Diencephalon (tissue), 1 donor: ENCODE measurements at places on chromosomes 1 and 21. TPM values are rescaled to one million over a fixed set of nuclear protein-coding genes. Genes with fewer than 3 reads are reported as not detected.

Gene TMEM53
- total RNA-seq: 8.5 TPM

Gene CLDN17
- not detected for total RNA-seq

Gene OR2L13
- total RNA-seq: 5.5 TPM

Gene ERVH48-1
- 0.23 TPM for total RNA-seq

Gene KCNK2
- total RNA-seq: 34.8 TPM

Gene LPAR3
- 0.46 TPM for total RNA-seq

Gene LRRN2
- 20.5 TPM for total RNA-seq

Gene KCNJ10
- total RNA-seq: 5.5 TPM

Gene TMEM240
- total RNA-seq: 14.5 TPM

Gene SLC30A10
- 26.3 TPM for total RNA-seq

Gene IFNLR1
- total RNA-seq: 2.3 TPM

Gene CDK11A
- total RNA-seq: 20.1 TPM

Gene GREM2
- 5.3 TPM for total RNA-seq

Gene PLEKHG5
- 23.1 TPM for total RNA-seq

Gene LHX8
- 26.8 TPM for total RNA-seq
